ENCODE measurements at places on chromosomes 1 and 21.
A peak's percentile ranks its signal among the peaks of the same experiment; 100 is the strongest.

- no peak for DNase-seq
Observed at GRCh38 chr1:235582130-235582529, 67.5 kb downstream of the GNG4 start.

- DNase-seq = no peak
Observed at GRCh38 chr1:218348628-218349071, 3.5 kb downstream of the TGFB2 start.

DNA sequence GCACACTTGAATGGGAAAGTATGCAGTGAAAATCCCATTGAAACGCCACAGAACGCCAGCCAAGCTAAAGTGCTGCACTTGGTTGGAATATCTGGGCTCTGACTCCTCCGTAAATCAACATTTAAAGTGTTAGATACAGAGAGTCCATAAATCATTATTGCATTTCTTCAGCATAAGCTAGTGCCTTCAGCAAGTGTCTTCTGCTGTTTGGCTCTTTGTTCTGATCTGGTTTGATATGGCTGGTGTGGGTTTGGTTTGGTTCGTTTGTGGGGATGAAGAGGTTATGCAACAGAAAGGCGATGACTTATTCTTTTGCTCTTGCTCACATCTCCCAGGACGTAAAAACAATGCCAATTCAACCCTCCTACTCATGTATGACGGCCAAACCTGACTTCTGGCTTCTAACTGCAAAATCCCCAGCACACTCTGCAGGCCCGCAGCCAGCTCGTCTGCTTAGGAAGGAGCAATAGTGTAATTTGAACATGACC lies 121.8 kb upstream of the ERG start:
- no peak for DNase-seq

DNA sequence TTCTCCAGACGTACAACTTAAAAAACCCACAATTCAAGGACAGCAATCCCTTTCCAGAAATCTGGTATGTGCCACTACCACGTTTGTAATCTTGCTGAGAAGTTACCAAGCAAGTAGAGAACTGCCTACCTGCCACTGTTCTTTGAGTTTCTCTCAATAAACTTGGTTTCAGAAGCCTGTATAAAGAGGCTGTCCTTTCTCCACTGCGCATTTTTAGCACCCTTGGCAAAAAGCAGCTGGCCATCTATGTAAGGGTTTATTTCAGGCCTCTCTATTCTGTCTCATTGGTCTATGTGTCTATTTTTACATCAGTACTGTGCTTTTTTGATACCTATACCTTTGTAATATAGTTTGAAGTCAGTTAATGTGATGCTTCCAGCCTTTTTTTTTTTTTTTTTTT lies 665.1 kb upstream of the BRINP3 start:
- DNase-seq = no peak

DNA sequence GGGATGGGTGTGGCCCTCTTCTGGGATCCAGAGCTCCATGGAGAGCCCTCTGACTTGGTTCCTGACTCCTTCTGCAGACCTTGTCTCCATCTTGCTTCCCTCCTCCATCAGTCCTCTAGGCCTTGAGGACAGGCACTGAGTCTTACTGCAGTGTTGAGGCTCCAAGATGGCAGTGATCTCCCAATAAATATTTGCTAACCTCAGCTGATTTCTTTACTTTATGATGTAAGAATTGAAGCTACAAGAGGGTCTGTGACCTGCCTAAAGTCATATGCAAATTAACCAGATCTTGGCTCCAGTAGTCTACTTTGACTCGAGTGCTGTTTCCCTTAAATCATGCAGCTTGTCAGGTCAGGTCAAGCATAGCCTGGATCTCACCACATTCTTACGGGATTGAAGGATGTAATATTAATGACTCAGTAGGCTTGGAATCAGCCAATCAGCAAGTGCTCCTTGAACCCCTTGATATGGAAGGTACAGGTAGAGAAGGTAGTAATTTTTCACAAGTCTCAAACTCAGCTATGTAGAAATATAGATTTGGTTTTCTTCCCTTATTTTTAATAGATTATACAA lies 93.0 kb downstream of the CLIC6 start:
- DNase-seq = peak; percentile 14

- DNase-seq = no peak
Observed at GRCh38 chr1:51073456-51073855, 28.6 kb upstream of the C1orf185 start.

DNA sequence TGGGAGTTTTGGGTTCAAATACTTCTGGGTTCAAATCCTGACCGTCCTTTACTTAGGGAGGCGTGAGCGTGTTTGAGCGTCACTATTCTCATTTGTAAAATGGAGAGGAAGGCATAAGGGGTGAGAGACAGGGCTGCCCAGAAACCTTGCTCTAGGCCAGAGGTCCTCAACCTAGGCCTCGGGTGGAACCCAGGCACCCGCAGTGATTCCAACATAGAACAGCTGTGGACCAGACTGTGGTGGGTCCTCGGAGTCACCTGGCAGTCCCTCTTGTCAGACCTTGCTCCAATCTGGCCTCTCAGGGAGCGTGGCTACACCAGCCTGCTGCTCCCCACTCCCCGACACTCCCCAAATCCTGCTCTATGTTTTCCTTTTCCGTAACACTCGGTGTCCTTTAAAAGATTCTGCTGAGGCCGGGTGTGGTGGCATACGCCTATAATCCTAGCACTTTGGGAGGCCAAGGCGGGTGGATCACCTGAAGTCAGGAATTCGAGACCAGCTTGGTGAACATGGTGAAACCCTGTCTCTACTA lies 116.4 kb downstream of the PGBD5 start:
- no peak for DNase-seq

GRCh38 chr1:30899577-30900389 lies 8.8 kb downstream of the SDC3 start:
- DNase-seq = no peak

DNA sequence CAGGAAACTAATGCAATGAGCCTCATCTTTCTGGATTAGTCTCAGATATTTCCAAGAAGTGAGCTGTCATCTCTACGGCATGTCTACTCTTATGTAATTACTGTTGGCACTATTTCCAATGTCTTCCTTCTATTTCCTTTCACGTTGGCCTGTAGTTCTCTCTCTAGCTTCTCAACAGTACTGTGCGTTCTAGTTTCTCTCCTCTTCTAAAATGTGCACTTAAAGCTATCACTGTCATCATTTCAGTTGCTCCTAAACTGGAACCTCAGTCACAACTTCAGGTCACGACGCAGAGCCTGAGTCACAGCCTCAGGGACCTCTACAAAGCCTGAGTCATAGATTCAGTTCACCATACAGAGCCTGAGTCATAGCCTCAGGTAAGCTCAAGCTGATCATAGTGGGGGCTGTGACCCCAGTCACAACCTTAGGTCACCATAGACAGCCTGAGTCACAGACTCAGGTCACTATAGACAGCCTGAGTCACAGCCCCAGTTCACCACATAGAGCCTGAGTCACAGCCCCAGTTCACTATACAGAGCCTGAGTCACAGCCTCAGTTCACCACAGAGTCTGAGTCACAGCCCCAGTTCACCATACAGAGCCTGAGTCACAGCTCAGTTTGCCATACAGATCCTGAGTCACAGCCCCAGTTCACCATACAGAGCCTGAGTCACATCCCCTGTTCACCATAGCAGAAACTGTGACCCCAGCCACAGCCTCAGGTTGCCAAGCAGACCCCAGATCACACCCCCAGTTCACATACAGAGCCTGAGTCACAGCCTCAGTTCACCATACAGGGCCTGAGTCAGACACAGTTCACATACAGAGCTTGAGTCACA lies 13.0 kb downstream of the WNT9A start:
- peak; percentile 99 for DNase-seq

DNA sequence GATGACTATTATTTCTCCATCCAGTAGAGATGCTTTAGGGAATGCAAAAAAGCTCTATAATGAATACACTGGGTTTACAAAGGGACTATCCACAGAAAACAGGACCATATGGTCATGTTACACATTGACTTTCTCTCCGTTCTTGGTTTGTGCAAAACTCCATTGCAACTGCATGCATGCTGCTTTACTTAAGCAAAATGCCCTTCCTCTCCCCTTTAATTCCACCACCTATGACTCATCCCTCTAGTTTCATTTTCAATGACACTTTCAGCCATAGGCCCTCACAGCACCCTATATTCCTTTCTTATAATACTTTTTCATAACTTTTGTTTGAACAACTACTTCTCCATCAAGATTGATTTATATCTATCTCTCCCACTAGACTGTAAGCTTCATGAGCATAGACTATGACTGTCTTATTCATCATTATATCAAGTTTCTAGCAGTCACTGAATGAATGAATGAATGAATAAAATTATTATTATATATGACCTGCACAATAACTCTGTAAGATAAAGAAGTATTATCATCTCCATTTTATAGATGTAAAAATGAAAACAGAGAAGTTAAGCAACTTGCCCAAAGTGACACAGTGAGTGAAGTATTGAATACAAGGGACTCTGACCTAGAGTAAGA lies 248.9 kb downstream of the PLPP3 start:
- peak; percentile 78 for DNase-seq

All from RPMI7951 (cell line).